Activated CD4-positive, alpha-beta T cell treated with anti-CD3 and anti-CD28 coated beads for 4 hours (primary cell): ENCODE measurements at places on chromosomes 6 and 20.

GRCh38 chr6:46521464-46521971 lies 30.3 kb upstream of the RCAN2 start:
- DNase-seq = no peak

DNA sequence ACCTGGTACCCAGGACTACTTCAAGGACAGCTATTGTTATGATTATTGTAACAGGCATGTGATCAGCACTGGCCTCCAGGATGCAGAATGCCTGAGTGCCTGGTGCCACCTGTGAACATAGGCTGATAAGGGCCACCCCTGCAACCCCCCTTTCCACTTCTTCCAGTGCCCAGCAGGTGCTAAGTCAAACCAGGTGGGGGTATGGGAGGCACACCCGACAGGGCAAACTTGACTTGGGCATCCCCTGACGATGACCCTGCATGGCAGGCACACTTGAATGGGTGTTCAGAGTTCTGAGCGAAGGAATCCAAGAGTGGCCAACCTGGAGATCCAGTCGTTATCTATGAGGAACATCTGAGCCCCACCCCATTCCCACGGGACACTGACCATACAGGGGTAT lies 3.4 kb downstream of the ADA start:
- no peak for DNase-seq

DNA sequence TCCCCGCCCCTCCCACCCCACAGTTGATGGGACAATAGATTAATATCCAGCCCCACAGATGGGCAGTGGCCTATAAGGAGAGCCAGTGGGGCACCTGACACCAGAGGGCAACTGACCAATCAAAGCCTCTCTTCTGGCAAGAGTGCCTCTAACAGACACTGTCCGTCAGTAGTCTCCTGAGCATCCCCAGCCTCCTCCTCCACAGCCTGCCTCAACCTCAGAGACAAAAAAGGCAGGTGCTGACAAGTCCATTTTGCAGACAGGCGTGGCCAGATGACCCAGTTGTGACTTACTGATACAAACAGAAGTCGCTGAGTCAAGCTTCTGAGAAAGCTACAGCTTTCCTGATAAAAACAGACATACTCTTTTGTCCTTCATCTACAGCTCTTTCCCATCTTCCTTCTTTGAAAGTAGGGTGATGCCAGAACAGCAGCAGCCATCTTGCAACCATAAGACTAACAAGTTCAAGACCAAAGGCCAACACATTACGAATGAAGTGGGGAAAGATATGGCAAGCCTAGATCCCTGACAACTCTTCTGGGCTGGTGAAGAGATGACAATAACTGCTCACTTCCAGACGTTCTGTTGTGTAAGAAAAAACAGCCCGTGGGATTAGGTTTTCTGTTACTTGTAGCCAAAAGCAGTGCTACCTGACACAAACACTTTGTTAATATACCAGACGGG lies 12.3 kb downstream of the PPIL1 start:
- no peak for DNase-seq

GRCh38 chr20:37380864-37381579 lies 35.1 kb downstream of the SRC start:
- no peak for DNase-seq

DNA sequence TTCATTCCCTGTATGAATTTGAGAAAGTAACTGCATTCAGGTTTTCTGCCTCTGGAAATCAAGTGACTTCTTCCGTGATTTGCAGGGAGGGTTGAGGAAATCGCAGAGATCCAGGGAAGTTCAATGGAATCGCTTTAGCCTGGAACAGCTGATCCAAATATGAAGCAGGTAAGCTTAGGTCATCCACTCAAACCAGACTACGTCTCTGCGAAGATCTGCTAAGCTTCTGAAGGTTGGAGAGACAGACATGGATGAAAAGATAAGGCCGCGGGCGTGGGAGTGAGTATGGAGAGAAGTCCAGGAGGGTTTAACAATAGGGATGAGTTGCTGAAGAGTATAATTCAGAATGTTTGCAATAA lies 34.2 kb upstream of the BTN3A2 start:
- DNase-seq = no peak

DNA sequence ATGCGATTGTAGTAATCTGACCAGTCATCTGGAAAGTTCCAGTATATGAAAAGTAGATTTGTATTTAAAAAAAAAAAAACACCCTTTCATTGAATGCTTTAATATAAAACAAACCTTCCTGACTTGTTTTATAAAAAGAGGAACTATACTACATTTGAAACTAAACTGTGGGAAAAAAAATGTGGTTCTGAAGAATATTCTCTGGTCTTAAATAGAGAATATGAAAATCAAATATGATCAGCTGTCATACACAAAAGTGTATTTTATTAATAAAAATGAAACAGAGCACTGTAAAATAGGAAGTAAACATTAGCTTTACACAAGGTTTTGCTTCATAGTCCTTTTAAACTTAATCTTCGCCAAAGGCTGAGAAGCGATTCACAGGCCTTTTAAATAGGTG lies 25.3 kb upstream of the CD83 start:
- DNase-seq = no peak

DNA sequence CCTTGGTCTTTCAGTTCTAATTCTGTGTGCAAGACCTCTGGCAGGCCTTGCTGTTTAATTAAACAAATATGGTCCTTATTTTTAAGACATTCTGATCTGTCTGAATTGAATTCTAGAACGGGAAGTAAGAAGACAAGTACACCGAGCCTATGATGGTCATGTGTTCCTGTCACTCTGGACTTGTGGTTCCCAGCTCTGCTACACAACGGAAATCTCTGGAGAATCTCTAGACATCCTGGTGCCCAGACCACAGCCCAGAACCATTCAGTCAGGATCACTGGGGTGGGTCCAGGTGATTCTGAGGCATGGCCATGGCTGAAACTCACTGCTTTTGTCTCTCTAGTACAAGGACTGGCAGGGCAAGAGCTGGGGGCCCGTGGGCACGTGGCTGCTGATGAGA lies 15.9 kb upstream of the KCNK16 start:
- no peak for DNase-seq

DNA sequence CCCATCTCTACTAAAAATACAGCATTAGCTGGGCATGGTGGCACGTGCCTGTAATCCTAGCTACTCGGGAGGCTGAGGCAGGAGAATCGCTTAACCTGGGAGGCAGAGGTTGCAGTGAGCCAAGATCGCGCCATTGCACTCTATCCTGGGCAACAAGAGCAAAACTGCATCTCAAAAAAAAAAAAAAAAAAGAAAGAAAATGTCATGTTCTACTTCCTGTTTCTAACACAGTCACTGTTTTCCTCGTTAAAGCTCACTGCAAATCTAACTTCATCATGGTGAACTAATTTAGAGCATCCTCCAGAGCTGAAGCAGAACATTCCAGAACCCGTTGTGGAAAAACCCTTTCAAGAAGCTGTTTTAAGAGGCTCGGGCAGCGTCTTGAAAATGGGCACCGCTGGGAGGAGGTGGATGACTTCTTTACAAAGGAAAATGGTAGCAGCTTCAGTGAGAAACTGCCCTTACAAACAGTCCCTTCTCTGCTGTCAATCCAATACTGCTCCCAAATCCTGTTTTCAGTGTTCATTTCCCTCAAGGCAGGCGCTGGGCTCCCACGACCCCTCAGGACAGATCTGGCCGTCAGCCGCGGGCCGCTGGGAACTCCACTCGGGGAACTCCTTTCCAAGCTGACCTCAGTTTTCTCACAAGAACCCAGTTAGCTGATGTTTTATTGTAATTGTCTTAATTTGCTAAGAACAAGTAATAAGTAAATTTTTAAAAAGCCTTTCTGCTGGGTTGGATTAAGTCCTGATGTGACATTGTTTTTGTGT lies 12.5 kb downstream of the CTSZ start:
- no peak for DNase-seq

DNA sequence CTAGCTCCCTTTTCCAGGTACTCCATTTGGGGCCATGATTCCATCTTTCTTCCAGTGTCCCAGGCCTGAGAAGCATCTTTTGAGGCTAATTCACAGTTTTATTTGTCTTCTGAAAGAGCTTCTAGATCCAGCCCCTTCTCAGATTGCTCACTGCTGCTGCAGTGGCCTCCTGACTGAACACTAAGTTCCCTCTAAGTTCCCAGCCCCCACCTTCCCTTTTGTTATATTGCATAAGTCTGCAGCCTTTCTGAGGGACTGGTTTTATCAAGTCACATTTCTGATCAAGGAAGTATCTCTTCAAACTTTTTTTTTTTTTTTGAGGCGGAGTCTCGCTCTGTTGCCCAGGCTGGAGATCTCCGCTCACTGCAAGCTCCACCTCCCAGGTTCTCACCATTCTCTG lies 10.7 kb downstream of the MAPRE1 start:
- DNase-seq = no peak

- no peak for DNase-seq
Observed at GRCh38 chr20:13322198-13322597, 101.1 kb downstream of the ISM1 start.

DNA sequence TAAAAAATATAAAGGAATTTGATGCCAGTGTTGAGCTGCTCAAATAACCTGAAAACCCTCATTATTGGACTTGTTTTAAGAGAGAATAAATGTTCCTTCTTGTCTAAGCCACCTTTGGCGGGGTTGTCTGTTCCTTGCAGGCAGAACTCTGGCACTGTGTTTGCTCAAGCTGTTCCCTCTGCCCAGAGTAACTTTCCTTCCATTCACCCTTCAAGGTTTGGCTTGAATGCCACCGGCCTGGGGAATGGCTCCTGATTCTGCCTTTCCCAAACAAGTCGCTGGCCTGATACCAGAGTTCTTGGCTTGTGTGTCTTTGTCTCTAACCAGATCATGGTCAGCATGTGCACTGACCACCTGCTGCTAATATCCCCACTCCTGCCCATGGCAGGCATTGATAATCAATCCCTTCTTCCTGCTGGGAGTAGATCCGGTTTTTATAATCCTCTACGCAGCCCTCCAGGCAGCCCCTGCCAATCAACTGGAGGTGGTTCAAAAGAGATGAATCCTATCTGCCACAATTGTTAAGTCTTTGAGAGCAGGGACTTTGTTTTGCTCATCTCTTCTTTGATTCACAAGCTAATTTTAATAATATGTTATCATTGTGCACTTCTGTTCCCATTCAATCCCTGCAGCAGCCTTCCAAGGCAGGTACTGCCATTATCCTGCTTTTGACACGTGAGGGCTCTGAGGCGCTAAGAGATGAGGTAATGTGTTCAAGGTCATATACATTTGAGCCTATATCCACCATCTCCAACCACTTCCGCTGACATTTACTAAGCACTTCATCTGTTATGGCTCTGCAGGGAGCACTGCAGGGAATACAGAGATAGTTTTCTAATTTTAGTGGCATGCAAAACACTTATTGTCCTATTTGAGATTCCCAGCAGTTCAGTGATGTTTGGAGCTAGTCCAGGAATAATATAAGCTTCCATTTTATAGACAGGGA lies 3.1 kb upstream of the CCM2L start:
- no peak for DNase-seq

DNA sequence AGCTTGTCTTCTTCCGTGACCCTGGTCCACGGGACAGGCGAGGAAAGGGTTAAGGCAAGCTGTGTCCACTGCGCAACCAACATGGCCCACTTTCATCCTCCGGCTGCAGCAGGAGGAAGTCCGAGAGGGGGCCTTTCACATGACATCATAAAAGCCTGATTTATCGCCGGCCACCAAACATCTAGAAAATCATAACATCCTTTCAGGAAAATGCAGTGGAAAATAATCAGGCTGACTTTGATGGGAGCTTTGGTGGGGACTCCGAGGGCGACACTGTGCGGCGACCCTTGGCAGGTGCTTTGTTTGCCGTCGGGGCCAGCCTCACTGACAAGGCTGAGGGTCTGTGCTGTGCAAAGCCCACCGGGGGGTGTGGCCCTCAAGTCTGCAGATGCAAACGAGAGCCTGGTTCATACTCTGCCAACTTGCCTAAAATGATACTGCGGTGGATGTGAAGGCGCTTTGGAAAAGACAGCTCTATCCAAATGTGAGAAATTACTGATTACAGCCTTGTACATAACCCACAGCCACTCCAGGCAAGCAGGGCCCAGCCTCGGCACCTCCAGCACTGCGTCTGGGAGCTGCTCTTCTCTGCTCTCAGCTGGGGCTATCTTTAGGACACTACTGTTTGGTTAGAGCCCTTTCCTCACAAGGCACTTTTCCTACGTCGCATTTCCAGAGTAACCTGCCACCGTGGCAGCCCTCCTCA lies 25.7 kb downstream of the FOXC1 start:
- no peak for DNase-seq

DNA sequence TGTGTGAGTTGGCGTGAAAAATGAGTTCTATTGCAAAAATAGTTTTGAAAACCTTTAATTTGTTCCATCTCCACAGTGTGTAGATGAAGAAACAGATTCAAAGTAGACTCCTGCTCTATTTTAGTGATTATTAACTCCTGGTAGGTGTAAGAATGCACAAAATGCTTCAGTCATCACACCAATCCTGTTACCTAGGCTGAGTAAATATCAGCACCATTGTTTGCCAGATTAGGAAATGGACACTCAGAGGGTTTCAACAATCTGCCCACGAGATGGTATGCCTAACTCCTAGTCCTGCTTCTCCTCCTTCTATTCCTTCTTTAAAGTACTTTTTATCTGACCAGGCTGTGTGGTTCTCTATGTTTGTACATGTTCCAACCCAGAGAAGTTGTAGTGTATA lies 108.9 kb upstream of the AHI1 start:
- DNase-seq = no peak

DNA sequence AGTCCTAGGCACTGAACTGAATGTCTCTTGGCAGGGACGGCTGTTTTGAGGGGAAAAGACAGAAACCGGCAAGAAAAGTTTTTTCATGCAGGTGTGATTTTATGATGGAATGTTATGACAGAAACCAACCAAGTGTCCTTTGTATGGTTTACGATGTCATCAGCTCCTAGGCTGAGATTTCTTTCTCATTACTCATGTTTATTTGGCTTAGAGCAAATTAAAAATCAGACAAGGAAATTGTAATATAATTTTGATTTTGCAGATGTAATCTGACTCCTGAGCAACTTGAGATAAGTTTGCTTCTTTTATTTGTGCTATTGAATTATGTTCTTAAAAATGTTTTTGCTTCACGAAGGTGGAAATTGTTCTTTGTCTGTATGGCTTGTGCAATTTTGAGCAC lies 58.8 kb upstream of the MAP3K7 start:
- no peak for DNase-seq

- DNase-seq = peak; percentile 50
Observed at GRCh38 chr6:89368107-89368506, 15.6 kb upstream of the UBE2J1 start.

DNA sequence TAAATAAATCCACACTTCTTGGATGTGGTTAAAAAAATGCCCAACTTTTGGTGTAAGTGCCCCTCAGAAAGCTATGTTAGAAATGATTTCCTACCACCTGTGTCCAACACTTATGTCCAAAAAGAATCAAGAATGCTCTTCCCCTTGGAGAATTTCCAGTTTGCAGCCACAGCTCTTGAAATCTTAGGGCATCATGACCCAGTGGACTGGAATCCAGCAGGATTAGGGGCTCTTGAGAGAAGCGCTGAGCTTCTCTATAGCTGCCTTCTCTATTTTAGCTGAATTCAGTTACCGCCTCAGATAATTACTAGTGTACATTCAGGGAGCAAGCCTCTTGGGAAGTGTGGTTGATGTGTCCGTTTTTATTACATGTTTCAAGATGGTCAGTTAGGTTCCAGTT lies 2.5 kb downstream of the PHACTR1 start:
- DNase-seq = no peak
